ENCODE measurements at places on chromosomes 2 and 18.

DNA sequence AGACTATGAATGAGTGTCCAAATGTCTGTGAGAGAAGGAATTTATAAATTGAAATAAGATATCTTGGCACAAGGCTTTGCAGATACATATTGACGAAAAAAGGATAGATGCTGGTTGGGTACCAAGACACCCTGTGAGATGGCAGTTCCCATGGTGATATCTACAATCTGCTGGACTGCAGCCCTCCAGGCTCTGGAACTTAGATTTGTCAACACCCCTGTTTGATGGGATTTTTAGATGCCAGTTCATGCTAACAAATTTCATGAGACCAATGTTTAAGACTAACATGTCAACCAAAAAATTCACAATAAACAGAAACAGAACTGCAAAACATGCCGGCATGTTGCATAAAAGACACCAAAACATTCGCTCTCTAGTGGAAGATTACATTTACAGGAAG, 400.3 kb upstream of the CNTNAP5 start:
- no peak for DNase-seq

GRCh38 chr2:69055688-69056470, 42.9 kb downstream of the ANTXR1 start:
- DNase-seq: no peak

DNA sequence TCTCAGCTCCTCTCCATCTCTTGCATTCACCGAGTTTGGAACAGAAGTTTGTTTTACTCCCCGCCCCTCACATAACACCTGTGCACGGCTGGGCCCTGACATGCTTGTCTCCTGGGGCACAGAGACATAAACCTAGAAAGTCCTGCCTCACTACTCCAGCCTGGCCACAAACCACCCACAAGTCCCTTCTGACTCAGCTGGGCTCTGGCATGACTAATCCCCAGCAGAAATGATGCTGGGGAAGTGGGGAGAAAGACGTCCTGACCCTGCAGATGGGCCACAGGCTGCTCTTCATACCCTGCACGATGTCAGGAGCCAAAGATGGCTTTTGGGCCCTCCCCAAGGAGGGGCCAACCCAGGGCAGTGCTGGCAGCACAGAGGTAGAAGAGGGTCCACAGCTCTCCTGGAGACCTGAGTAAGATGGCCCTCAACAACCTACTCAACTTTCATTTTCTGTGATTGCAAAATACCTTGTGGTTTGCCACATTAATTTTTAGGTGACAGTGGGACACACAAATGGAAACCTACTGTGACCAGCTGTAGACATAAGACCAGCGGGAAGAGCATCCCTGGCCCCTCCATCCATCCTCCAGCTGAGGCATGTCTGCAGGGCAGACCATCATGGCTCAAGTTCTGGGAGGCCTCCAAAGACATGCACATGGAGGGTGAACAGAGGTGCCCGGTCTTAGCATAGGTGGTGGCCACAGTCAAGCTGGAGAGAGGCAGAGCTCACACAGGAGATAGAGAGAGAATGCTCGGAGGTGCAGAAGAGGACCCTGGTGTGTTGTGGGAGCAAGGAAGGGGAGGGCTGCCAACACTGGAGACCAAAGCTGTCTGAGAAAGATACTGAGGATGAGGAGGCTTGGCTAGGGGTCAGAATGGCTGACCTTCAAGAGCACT, 40.0 kb downstream of the DNMT3A start:
- DNase-seq: no peak

DNA sequence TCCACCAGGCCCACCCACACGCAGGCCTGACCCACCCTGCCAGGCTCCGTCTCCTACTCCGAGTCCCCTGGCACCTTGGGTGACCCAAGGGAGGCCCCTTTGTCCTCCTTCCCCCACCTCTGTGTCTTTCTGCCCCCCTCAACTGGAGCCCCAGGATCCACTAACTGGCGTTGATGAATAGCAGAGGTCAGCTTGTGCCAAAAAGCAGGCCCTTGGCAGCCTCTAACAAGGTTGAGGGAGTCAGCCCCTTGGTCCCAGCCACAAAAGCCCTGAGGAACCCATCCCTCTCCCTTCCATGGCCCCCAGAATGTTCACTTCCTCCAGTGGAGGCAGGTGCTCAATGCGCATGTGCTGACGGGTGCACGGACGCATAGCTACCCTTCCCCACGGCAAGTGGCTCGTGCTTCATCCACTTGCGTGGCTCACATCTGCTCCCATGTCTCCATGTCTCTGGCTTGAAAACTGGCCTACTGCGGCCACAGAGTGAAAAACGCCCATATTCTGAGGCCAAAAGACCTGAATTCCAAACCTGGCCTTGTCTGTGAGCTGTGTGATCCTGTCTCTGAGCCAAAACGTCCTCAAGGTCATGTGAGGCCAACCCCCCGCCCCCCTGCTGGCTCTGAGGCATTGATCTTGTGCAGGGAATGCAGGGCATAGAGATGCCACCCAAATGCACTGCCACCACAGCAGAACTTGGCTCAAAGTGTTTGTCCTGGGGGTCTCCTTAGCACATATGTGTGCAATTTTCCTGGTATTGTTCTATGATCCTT, 19.0 kb upstream of the PTMA start:
- DNase-seq: no peak

- no peak for DNase-seq
Observed at GRCh38 chr18:31587529-31587928, 4.1 kb upstream of the TTR start.

DNA sequence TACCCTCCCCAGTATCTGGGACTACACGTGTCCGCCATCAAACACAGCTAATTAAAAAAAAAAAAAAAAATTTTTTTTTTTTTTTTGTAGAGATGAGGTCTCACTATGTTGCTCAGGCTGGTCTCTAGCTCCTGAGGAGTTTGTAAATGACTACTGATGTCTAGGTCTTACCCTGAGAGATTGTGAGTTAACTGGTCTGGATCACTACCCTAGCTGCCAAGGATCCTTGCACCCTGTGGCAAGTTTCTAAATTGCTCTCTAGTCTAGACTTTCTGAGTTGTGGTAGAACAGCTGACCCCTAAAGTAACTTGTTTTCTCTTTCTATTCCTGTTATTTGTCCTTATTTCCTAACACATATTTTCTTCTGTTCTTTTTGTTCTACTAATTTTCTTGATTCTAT, 44.5 kb downstream of the ABHD3 start:
- no peak for DNase-seq

DNA sequence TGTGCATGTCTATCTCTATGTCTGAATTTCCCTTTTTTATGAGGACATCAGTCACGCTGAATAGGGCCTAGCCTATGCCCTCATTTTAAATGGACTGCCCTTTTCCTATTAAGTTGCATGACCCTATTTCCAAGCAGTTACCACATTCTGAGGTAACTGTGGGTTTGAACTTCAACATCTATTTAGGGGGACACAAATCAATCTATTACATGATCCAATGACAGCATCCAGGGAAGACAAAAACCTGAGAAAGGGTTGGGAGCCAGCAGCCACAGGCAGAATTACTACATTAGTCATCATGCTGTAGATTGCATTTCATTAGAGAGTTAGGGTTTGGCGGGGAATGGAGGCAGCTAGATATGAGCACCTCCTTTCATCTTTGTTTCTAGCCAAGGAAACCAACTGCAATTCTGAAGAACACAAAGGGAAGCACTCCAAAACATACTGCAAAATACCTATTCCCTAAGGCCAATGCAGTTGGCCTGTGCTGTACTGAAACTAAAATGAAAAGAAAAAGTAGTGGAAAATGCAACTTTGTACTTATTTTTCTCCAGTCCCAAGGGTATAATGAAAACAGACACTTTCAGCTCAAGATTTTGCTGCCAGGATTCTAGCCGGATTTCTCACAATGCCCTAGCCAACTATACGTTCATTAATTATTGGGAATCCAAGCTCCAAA, 40.4 kb upstream of the C1D start:
- no peak for DNase-seq

DNA sequence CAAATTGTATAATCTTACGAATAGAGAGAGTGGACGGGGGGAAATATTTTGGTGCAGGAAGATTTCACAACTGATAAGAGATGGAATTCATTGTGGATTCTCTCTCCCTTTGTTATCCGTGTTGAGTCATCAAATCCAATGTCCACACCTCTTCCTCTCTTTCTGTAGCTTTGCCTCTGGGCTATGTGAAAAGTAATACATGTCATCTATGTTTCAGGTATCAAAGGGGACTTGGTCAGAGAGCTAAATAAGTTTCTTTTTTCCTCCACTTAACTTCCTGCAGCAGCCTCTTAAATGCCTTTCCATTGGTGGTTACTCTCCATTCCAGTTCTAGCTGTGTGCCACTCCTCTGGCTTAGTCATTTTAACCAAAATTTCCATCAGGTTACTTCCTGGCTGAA, 169.3 kb upstream of the NXPH2 start:
- no peak for DNase-seq

- DNase-seq: no peak
Observed at GRCh38 chr18:77148289-77148688, 15.7 kb upstream of the MBP start.

GRCh38 chr2:9029721-9030120, 26.2 kb upstream of the MBOAT2 start:
- DNase-seq: no peak

DNA sequence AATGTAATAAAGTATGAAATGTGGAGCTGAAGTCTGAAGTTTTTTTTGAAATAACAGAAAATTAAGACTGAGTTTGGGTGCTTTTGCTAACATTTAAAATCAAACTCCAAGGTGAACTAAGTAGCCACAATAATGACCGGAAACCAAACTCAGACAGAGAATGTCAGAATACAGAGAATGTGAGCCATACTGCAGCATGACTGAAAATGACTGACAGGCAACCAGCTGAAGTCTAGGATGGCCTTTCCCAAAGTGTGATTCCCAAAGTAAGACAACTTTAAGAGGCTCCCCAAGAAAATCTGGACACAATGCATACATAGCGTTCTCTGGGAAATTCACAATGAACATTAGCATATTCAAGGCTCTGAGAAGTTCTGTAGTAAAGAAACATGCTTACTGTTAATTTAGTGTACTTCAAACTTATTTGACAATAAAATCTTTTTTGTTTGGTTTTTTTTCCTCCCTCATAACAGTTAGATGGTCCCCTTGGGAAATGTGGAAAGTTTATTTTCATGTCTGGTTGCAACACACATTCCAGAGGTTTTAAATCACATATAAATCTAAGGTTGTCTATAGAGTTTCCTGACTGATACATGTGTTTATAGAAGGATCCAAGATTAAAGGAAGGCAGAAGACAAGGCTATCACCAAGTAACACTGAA, 28.6 kb downstream of the PLA2R1 start:
- no peak for DNase-seq

DNA sequence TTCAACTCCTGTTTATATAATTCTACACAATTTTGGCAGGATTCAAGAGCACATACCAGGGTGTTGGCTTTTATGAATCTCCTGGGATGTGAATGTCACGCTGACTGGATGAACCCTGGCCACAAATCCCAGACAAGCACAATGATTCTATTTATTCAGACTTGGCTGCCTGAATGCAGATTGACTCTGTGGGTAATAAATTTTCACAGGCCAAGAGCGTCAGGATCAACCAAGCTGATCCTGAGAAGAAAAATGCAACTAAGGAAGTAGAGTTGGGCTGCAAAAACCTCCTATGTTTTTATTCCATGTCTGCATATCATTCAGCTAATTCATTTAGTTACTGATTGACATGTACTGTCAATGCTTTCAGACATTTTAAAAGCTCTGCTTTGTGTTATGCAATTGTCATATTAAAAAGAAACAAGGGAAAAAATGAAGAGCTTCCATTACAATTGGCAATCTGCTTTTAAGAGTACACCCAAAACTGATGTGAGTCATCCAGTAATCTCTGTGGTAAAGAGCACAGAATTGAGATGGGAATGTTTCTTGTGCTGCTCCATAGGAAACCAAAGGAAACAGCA, 173.0 kb upstream of the REV1 start:
- no peak for DNase-seq

DNA sequence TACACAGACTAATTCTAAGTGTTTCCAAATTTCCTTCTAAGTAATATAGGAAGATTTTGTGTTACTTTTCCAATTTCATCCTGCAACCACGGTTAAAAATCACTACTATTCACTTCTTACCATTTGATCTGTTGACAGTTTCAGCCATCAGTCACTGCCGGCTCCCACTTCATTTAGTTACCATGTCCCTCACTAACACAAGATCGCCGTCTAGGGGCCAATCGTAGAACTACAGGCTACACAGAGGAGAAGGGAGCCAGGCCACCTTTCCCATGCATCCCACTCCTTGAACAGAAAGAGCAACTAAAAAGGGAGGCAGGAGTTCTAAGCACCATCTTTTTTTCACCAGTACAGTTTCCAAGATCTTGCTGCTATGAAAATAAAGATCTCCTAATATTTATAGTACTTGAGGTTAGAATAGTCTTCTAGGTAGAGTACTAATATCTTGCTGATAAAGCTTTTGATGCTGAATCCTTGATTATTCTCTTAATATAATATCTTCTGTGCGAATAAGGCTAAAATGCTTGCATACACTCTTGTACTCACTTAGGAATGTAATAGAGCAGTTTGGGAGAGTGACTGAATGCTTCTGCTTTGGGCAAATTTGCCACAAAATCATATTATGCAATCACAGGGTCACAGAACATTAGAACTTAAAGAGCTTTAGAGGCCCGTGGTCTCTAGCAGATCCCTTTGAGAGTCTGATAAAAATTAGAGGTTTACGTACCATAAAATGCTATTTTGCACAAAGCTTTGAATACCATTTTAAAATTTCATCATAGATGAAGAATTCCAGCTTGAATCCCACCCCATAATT, 39.5 kb upstream of the CYP1B1 start:
- DNase-seq: peak; percentile 68

GRCh38 chr2:58734365-58734764, 493.2 kb upstream of the FANCL start:
- no peak for DNase-seq

DNA sequence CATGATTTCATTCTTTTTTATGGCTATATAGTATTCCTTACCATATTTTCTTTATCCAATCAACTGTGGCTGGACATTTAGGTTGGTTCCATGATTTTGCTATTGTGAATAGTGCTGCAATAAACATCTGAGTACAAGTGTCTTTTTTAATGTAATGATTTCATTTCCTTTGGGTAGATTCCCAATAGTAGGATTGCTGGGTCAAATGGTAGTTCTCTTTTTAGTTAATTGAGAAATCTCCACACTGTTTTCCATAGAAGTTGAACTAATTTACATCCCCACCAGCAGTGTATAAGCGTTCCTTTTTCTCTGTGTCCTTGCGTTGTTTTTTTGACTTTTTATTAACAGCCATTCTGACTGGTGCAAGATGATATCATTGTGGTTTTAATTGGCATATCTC, 59.1 kb upstream of the IL1RL1 start:
- DNase-seq: no peak

DNA sequence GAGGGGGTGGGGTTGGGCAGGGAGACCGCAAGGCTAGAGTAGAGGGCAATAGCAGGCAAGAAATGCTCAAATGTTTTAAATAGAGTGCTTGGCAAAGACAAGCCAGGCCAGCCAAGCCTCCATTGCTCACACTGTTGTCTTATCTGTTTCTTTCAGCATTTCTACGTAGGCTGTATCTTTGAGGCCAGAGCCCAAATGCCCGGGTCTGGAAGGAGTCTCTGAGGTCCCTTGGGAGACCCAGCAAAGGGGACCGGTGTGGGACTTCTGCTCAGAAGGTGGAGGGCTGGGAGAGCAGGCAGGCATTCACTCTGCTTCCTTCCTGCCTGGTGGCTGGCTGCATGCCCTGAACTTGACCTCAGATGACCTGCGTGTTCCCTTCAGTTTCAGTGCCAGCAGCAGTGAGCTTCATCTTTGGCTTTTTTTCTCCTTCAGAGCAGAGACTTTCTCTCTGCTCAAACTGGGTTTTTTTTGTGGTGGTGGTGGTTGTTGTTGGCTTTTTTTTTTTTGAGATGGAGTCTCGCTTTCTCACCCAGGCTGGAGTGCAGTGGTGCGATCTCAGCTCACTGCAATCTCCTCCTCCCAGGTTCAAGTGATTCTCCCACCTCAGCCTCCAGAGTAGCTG, 13.7 kb upstream of the TET3 start:
- no peak for DNase-seq

- no peak for DNase-seq
Observed at GRCh38 chr2:153391131-153391530, 87.4 kb downstream of the RPRM start.
